ENCODE measurements at places on chromosomes 2 and 18.

DNA sequence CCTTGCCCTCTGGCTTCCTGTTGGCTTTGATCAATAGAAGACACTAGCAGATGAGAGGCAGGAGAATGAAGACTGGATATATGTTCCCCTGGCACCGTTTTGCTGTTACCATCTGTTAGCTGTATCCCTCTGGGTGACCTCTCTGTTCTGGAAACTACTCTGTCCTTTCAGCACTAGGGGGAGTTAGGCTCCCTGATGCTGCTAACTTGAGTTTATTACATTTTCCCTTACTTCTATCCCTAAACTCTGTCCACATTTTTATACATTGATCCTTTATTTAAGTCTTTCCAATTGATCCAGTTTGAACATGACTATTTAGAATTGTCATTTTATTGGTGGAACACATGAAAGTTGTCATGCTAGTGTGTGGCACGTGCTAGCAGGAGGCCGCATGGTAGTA lies 1014.3 kb upstream of the CDH2 start:
- no peak for DNase-seq

DNA sequence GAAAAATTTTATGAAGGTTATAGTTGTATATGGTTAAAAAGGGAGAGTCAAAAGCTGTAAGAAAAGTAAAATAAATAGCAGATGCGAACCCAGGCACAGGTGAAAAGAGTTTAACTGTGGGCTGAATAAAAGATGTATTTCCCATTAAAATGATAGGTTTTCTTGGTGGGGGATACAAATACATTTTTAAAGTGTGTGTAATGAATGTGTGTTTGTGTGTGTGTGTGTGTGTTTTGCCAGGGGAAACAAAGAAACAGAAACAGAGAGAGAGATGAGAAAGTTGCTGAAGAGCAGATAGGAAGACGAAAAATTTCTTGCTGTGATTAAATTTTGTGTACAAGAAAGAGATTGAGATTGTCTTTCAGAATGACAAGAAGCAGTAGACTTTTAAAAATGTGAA lies 12.1 kb downstream of the TFPI start:
- no peak for DNase-seq

DNA sequence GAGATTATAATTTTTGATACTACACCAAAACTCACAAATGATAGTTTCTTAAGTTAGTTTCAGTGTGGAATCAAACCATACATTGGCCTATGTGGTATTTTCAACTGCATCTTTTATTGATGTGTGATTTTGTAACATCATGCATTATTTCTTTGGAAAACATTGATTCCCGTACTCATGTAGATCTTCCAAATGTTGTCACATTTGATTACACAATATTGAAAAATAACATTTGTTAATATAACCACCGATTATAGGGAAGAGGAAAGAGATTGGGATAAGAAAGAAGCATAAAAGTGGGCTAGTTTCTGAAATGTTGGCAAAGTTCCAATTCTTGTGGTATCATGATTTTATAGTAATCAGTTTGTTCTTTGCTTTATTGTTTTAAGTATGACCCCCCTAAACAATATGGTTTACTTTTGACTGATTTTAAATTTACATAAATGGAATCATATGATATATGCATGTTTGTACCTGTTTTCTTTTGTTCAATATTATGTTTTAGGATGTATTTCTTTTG lies 117.2 kb upstream of the OTX1 start:
- DNase-seq, result no peak

- no peak for DNase-seq
These were observed 27.3 kb upstream of the TACR1 start for GRCh38 chr2:75226617-75227016.

- no peak for DNase-seq
These were observed 29.5 kb downstream of the FLACC1 start for GRCh38 chr2:201327678-201328077.

- DNase-seq, result no peak
These were observed 650.5 kb downstream of the GALR1 start for GRCh38 chr18:77899972-77900754.

- no peak for DNase-seq
These were observed 15.6 kb upstream of the RMND5A start for GRCh38 chr2:86704459-86704971.

GRCh38 chr2:50720697-50721315 lies 311.1 kb downstream of the NRXN1 start:
- peak; percentile 78 for DNase-seq

DNA sequence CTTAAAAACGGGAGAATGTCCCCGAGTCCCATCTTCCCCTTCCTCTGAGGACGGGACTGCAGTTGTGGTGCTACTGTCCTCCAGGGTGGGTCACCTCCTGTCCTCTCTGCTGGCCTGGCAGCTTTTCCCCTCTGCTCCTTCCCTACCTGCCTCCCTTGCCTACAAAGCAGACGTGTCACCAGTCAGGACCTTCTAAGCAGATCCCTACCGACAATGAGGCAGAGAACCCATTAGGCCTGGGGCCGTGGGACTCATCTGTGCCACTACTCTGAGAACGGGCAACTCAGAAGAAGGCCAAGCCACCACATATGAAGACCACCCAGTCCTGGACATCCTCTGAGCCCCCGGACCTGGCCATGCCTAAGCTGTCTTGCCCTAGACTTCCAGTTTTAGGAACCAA lies 103.0 kb upstream of the TEX51 start:
- no peak for DNase-seq

DNA sequence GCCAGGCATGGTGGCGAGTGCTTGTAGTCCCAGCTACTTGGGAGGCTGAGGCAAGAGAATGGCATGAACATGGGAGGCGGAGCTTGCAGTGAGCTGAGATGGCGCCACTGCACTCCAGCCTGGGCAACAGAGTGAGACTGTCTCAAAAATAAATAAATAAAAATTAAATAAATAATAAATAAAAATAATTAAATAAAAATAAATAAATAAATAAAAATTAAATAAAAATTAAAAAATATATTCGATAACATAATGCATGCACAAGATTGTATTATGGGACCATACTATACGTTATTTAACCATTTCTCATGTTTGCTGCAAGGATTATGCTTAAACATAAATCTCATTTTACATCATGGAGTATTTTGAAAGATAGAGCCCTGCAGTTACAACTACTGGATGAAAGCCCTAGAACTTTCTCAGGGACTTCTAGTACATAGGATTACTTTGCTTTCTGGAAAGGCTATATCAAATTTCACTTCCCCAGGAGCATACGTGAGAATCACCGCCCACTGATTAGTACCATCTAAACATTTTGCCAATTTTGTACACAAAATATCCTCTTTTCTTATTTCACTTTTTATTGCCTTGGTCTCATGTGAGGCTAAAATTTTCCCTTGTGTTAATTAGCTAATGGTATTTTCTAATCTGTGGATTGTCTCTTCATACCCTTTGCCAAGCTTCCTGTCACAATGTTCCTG lies 234.3 kb upstream of the LYPD1 start:
- DNase-seq, result no peak

GRCh38 chr2:67938053-67938452 lies 124.8 kb downstream of the C1D start:
- no peak for DNase-seq

GRCh38 chr2:206064077-206064476 lies 21.9 kb downstream of the INO80D start:
- DNase-seq, result no peak

GRCh38 chr2:68789603-68790002 lies 55.0 kb downstream of the ARHGAP25 start:
- DNase-seq, result no peak

- no peak for DNase-seq
These were observed 68.8 kb upstream of the CWC22 start for GRCh38 chr2:180075870-180076269.

- no peak for DNase-seq
These were observed 70.6 kb downstream of the CCDC178 start for GRCh38 chr18:33369711-33370449.

GRCh38 chr2:73031725-73032701 lies 39.5 kb downstream of the SFXN5 start:
- DNase-seq, result no peak

DNA sequence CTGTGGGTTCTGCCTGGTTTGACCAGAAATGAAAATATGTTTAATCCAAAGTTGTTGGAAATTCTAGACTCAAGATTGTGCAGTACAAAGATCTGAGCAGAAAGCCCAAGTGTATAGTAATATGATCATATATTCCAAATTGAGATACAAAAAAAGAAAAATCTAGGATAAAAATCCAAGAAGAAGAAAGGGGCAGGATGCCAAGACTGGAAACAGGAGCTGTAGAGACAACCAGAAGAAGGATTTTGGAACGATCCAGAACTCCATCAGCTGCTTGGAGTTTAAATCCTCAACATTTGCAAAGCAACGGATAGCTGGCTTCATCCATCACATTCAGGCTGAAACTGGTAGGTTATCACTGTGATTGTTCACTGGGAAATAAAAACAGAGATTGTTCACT lies 333.6 kb upstream of the UBE2E3 start:
- DNase-seq, result no peak

DNA sequence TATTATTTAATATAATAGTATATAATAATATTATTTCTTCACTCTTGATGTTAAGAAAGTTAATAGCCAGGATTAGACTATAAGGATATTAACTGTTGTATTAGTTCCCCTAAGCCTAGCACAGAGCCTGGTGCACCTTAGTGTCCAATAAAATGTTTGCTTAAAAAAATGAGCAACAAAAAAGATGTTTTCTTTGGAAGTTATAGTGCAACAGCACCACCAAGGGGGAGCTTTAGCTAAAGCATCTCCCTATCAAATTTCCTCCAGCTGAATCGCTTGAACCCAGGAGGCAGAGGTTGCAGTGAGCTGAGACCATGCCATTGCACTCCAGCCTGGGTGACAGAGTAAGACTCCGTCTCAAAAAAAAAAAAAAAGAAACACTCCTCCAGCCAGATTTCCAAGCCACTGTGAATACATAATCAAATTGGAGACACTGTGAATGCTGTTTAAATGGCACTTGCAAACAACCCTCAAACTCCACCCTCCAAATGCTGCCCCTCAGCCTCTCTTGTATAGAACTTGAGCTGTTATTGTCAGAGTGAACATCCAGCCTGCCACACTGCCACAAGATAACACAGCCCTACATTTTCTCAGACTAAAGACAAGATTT lies 221.9 kb downstream of the DYM start:
- DNase-seq, result no peak

DNA sequence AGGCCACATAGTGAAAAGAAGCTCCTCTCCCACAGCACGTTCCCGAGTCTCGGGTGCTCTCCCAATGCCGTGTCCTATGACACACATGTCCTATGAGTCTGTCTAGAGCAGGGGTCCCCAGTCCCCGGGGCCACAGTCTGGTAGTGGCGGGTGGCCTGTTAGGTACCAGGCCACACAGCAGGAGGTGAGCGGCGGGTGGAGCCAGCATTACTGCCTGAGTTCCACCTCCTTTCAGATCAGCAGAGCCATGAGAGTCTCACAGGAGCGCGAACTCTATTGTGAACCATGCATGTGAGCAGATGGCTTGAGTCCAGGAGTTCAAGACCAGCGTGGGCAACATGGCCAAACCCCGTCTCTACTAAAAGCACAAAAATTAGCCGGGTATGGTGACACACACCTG lies 112.6 kb downstream of the ZBTB7C start:
- DNase-seq, result no peak

GRCh38 chr2:24459224-24460161 lies 31.6 kb upstream of the NCOA1 start:
- DNase-seq, result no peak

DNA sequence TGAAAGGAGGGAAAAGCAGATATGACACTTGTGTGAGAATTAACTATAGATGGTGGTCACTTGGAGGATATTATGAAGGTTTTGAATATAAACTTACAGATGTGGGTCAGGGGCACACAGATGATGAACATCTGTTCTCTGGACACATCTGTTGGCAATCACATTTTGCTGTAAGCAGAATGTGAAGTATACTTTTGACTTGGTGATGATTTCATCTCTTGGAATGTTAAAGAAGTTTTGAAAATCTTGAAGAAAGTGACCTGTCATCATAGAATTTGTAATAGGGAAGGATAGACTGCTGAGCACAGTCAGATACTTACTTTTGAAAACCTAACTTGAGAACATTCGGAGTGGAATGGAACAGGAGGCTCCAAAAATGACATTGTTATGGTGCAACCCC lies 40.2 kb downstream of the PIKFYVE start:
- no peak for DNase-seq

- DNase-seq, result no peak
These were observed 38.4 kb downstream of the KLHL14 start for GRCh38 chr18:32734442-32734841.

Data from NCI-H524 treated with DMSO at 0.1 percent for 48 hours (cell line).